NCI-H446 (cell line): ENCODE measurements at places on chromosomes 4 and X.
A peak's percentile ranks its signal among the peaks of the same experiment; 100 is the strongest.

GRCh38 chr4:161186012-161186411 lies 977.8 kb downstream of the FSTL5 start:
- no peak for DNase-seq

GRCh38 chrX:52277666-52278065 lies 91.2 kb upstream of the XAGE2 start:
- no peak for DNase-seq

DNA sequence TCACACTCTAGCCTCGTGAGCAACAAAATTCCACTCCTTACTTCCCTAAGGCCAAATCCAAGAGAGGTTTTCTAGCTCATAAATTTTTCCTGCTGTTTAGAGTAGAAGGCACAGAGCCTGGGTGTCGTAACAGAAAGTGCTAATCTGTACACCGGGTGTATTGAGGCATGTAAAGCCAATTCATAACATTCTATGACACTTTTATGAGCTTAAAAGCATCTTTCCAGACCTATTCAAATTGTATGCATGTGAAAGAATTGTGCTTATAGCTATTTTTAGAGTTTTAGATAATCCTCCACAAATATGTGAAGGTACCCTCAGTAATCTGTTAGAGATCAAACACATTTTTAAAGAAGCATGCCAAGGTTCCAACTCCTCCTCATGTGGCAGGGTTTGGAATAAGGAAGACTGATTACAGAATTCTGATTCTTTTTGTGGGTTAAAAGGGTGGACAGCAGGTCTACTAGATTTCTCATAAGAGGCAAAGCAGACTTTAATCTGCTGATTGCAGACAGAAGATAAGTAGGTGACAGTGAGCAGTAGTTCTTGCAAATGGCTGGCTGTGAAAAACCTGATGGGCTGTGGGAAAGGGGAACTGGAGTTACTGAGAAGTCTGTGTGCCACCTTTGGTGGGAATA lies 25.5 kb upstream of the LRCH2 start:
- no peak for DNase-seq

- no peak for DNase-seq
These were observed 409 bp downstream of the UGDH start for GRCh38 chr4:39526765-39527295.

DNA sequence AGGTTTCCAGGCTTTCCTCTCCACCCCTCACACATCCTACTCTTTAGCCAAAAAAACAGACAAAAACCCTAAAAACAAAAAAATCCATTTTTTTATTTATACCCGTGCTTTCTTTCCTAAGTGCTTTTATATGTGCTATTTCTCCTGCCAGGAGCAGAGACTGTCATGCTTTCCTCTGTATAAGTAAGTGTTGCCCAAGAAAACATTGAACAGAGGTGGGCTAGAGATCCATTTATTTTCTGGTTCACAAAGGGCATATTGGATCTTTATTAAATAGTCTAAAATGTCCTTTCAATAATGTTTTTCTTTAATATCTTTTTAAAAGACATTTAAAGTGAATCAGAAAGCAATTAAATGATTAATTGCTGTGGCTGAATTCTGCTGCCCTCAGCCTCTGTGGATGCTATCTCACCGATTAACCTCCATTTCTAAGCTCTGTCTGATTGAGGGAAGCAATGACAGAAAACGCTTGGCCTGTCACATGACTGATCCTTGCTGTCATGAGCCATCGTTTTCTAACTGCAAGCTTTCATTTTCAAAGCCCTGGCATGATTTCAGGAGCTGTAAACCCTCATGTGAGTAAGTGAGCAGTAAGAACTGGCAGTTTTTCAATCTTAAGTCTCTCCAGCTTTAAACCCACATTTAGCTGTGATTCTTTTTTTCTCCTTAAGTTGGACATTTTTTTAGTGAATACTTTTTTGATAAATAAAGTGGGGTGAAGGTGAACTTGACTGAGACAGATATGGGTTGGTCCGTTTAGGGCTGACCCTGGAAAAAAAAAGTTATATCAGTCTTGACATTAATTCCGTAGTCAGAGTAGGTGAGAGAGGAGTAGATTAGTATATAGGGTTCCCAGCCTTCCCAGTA lies 180.7 kb upstream of the PGRMC2 start:
- DNase-seq: peak; percentile 60

DNA sequence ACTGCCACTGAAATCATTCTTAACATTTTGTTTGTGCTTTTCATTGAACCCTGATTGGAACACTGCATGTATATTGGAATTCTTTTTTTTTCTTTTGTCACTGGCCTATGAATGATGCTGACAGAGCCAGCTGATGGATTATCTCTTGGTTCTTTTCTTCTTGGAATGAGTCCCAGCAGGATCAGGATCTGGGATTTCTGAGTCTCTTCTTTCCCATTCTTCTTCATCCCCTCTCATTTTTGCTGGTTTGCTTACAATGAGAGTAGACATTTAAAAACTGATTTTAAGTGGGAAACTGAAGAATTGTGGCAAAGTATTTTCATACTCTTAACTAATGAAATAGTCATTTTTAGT lies 9.0 kb downstream of the DCUN1D4 start:
- DNase-seq: no peak

DNA sequence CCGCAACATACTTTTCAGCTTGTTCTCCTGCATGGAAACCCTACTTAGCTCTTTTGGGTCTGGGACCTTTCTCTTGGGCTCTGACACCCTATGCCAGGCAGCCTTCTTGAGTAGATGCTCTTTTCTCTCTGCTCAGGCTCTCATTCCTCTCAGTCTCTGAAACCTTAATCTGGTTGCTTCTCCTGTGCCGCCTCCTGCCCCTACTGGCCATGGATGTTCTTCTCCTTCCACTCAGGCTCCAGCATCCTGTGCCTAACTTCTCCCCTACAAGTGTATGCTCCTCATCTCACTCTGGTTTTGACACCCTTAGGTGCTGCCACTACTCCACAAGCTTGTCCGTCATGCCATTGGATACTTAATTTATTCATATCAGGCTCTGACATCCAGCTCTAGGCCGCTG lies 15.2 kb downstream of the BLTP1 start:
- no peak for DNase-seq

DNA sequence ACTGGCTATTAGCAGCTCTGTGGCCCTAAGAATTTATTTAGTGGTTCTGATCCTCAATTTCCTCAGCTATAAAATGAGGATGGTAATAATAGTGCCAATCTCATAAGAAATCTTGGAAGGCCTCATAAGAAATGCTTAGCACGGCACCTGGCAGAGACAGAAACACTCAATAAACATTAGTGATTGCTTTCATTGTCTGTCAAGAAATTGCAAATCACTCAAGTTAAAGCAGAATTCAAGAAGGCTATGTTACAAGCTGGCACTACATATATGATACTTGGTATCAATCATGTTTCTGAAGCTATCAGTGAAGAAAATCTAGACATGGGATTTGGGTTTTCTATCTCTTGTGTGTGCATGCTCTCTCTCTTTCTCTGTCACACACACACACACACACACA lies 267.7 kb upstream of the KCNIP4 start:
- DNase-seq: no peak

GRCh38 chr4:152340818-152341217 lies 195.1 kb downstream of the FBXW7 start:
- DNase-seq: no peak

- no peak for DNase-seq
These were observed 167.5 kb downstream of the PRKX start for GRCh38 chrX:3545901-3546300.

DNA sequence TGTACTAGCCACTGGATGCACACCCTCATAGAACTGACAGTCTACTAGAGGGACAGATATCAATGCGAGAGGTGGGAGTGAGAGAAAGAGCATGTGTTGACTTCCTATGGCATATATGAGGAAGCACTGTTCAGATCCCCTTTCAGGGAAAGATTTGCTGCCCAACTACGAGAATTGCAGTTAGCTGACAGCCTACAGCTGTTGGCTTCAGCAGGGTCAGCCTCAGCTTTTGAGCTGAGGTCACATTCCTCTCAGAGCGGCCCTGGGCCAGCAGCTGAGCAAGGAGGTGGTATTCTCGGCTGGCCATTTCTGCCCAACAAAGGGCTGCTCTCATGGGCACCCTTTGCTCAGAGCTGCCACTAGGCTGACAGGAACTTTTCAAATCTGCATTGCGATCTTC lies 580.2 kb downstream of the MID1IP1 start:
- DNase-seq: no peak

DNA sequence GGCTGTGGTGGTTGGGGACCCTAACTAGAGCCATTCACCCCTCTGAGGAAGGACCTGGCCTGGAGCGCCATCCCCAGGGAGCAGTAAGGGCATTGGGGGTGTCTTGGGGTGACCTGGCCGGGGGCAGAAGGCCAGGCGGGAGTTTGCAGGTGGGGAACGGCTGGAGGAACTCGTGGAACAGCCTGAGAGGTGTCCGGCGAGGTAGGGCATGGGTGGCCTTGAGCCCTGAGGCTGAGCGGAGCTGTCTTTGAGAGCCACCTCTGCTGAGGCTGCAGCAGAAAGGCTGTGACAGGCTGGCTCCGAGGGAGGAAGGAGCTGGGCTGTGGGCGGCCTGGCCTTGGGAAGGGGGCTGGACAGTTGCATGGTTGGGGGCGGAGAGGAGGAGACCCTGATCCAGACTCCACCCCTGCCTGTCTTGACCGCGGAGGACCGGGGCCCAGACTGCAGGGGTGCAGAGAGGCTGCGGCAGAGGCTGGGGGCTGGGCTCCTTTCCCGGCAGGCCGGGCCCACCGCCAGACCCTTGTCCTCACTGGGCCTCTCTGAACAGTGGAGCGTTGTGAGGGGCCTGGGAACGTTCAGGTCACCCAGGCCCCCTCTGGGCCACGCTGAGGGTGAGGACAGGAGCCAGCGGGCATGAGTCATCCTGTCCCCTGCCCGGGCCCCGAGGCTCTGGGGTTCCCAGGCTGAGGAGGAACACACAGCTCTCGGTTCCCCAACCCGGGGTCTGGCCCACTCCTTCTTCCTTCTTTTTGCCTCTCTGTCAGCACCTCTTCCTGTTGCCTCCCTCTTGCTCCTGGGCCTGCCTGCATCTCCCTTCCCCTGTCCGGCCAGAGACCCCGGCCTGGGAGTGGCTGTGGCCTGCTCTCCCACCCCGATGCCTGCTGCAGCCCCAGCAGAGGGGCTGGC lies 8.1 kb downstream of the SH3BP2 start:
- no peak for DNase-seq

DNA sequence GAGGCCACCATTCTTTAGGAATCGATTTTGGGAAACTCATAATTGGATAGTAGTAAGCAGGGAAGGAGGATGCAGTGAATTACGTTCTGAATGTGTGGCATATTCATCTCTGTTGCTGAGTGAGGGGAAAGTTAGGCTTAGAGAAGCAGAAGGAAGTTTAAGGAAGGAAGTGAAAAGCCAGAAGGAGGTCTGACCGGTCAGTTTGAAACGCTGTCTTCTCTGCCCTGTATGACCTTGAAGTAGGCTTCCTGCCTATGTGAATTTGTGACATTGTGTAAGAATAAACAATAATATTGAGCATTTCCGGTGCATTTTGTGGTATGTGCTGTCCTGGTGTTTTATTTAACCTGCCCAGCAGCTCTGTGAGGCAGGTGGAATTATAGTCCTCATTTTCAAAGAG lies 67.3 kb downstream of the PDLIM5 start:
- no peak for DNase-seq

GRCh38 chr4:104020641-104021040 lies 300.9 kb upstream of the TACR3 start:
- no peak for DNase-seq

GRCh38 chr4:35151816-35152572 lies 1092.3 kb downstream of the ARAP2 start:
- peak; percentile 4 for DNase-seq

DNA sequence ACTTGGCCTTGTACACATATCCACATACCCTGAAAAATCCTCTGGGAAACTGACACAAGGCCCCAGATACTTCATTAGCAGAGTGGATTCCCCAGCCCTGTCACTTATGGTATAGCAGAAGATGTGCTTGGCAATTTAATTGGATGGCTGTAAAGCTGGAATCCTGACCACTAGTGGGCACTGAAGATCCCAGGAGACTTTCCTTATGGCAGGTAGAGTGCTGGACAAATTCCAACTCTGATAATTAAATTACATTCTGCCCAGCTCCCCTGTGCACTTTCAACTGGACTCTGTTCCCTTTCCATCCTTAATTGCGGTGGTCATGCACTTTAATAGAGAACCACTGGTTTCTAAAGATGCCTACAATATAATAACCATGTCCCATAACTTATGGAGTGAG lies 119.8 kb downstream of the DCK start:
- no peak for DNase-seq

GRCh38 chr4:73520821-73521220 lies 39.3 kb downstream of the AFM start:
- DNase-seq: peak; percentile 8

DNA sequence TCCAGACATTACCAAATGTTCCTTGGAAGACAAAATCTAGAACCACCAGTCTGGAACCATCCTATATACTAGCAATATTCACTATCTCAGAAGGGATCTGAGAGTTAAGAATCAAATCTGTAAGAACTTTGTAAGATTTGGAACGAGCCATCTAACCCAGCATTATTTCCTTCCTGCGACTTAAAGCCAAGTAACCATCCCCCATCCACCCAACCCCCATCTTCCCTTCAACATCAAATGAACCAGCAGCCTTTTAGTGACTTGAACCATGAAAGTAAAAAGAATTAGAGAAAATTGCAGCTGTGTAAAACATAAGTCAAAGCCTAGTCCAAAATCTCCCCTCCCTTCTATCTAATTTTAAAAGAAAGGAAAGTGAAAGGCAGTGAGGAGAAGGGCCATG lies 15.6 kb downstream of the RBM47 start:
- DNase-seq: no peak

DNA sequence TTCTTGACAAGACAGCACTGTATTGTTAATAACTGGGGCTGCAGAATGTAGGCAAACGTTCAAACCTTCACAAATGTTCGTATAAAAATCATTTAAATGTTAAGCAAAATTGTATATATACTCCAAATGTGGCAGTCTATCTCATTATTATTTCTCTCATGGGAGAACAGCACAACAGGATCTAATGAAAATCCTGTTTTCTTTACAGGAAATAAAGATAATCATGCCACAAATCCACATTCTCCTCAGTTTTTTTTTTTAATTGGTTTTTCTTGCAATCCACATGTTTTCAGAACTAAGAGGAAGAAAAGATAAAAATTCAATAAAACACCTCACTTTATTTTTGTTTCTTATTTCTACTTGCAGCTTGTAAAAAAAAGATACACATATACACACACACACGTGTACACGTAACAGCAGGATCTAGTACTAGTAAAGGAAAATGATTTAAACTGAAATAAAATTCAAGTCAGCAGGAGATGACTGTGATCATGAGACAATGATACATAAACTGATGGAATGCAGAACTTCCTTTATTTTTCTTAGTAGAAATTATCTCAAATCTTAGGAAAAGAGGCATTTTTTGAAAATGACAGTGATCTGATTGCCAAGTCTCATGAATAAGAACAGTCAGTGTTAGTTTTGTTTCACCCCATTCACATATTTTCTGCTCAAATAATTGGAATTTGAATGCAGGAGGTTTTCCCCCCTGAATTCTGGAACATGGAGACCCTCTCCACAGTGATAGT lies 11.3 kb downstream of the APBB2 start:
- DNase-seq: no peak
